Activated CD4-positive, alpha-beta T cell treated with anti-CD3 and anti-CD28 coated beads for 1 hour (primary cell): ENCODE measurements at places on chromosomes 2 and 18.
A peak's percentile ranks its signal among the peaks of the same experiment; 100 is the strongest.

- no peak for DNase-seq
Observed at GRCh38 chr2:218622606-218623365, 15.1 kb downstream of the PLCD4 start.

- no peak for DNase-seq
Observed at GRCh38 chr2:231646476-231646875, 53.8 kb downstream of the TEX44 start.

GRCh38 chr18:2513616-2514015 is 57.7 kb downstream of the METTL4 start:
- no peak for DNase-seq

DNA sequence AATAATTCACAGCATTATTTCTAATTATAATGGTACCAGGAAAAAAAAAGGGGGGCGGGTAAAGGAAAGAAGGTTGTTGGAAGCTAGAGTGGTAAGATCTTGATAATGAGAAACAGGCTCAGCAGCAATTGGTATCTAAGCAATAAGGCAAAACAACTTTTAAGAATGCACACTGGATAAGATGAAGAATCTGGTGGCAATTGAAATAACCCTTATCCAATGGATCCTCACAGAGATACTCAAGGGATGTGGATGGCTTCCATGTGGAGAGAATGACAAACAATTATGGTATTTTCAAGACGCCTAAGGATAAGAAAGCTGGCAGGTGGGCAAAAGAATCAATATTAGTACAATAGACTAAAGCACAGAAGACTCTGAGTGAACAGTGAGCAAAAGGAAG is 153.6 kb downstream of the UPP2 start:
- DNase-seq: no peak

DNA sequence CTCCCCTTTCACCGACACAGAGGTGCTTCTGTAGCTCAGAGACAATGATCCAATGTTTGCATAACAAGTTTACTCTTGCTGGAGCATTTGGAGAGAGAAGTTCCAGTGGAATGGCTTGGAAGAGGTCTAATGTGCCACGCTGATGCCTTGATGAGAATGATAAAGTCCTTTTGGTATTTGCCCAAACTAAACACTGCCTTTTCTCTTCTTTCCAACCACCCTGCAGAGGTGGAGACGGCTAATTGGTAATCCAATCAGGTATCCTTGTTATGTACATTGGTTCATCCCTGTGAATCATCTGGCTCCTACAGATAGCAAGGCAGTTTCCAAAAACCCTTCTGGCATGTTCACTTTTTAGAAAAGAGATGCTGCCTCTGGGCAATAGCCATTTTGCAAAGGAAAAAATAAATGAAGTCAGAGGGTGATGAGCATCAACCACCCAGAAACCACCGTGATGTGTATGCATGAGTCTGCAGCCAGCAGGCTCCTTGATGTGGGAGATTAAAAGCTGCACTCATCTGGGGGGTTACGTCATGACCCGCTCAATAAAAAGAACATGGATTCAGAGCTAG is 40.6 kb downstream of the KIAA2012 start:
- DNase-seq: no peak

DNA sequence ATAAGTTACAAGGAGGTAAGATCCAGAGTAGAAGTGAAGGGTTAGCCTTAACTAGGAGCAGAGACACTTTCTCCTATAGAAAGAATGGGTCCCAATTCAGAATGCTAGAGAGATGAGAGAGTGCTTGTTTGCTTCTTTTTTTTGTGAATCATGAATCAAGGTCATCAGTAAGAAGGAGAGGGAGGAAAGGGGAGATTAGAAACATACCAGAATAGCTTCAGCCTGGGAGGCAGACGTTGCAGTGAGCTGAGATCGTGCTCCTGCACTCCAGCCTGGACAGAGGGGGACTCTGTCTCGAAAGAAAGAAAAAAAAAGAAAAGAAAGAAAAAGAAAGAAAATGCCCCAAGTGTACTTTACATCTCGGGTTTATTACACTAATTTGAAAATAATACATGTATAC is 55.8 kb upstream of the SLC35F5 start:
- no peak for DNase-seq

DNA sequence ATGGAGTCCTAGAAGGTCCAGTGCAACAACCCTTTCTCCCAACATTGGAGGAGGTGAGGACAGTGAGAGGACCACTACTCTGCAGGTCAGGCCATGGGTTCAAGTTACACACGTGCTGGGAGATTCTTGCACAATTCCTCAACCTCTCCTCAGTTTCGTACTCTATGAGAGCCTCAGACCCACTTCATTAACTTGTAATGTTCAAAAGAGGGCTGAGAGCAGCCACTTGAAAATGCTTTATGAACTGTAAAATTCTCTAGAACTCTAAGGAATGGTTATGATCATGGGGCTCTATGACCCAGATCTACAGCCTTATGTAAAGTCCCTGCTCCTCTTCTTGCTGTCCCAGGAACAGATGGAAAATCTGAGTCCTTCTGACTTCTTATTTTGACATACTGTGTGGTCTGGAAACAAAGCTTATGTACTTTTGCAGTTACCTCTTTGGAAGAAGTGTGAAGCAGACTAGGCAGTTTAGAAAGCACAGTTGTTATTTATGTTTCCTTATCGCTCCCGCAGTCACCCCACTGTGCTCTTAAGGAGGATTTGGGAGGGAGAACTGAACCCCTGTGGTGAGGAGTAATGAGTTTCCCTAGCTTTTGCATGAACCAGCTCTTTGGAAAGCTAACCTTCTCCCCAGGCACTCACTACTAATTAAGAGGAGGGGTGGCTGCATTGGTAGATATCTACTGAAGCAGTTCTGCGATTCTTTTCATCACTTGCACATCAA is 296.6 kb downstream of the LRRTM1 start:
- DNase-seq: no peak

- peak; percentile 55 for DNase-seq
Observed at GRCh38 chr2:30239308-30239985, 8.1 kb downstream of the LBH start.

- DNase-seq: no peak
Observed at GRCh38 chr2:223148516-223148915, 96.5 kb downstream of the KCNE4 start.

DNA sequence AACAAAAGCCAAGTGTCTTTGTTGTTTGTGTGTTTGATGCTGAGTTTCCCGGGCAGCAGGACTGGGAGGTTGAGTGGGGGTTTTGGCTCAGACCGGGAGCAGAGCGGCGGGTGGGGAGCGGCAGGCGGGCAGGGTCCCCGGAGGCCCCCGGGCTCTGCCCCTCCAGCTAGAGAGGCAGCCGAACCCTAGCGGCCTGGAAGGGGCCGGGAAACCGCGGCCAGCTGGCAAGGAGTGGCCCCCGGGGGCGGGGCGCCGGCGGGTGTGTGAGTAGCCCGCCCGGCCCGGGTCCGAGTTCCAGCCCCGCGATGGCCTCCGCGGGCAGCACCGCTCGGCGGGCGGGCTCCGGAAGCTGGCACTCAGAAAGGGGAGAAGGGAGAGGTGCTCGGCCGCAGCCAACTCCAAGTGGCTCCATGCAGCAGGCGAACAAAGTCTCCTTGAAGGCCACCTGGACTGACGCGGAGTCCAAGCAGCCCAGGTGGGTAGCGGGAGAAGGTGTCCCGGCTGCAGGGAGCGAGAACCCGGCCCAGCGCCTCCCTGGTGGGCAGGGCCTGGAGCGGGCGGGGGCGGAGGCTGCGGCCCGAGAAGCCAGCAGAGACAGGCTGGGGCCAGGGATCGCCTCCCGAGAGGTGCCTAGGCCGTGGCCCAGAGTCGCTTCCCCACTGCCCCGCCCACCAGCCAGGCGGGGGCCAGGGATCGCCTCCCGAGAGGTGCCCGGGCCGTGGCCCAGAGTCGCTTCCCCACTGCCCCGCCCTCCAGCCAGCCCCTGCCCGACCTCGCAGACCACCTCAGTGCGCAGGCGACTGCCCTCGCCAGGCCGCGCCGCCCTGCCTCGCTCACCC is at the start of gene ANKRD53:
Gene ANKRD53, plus strand, starts transcription at position 290 of the 839 bp plus-strand sequence. Its CDS starts 16 bp downstream, at position 306.
- no peak for DNase-seq

- no peak for DNase-seq
Observed at GRCh38 chr2:39213015-39213414, 30.8 kb downstream of the CDKL4 start.

DNA sequence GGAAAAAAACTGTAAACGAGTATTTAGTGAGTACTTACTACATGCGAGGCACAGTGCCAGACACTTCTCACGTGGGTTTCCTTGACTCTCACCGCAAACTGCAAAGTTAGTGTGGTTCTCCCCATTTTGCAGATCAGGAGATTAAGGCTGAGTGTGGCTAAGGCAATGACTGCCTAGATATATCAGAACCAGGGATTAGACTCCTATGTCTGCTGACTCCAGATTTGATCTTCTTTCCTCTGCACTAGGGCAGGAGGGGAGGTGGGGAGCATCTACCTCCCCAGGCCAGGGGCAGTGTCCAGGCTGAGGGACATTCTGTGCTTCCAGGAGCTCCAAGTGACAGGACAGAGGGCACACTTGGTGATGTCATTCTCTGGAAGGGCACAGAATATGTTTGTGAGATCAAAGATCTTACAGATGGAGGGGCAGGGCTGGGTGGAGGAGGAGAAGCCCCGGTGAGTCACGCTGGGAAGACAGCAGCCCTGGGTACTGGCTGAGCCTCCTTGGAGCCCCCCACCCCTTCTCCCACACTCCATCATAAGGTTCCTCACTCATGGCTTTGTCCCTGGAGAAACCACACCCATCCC is 92.4 kb downstream of the RHOB start:
- DNase-seq: no peak

- no peak for DNase-seq
Observed at GRCh38 chr18:43001821-43002220, 113.7 kb downstream of the RIT2 start.

- DNase-seq: no peak
Observed at GRCh38 chr18:34809451-34810072, 99.5 kb downstream of the DTNA start.

DNA sequence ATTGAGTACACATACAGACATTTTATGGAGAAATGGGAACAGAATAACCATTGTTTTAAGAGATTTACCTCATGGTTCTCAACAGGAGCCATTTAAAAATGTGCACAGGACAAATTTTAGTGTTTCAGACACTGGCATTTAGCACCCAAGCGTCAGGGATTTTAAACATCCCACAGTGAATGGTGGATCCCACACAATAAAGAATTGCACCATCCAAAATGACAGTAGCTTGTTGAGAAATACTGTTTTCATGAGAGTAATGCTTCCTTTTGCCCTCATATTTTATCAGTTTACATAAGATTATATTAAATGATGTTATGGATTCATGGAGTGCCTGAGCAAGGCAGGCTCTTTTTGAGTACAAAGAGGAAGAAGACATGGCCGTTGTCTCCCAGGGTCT is 54.0 kb downstream of the MFSD6 start:
- no peak for DNase-seq

GRCh38 chr2:198321522-198322088 is 517.2 kb downstream of the PLCL1 start:
- DNase-seq: no peak

- DNase-seq: no peak
Observed at GRCh38 chr18:41042866-41043265, 912.2 kb upstream of the PIK3C3 start.

DNA sequence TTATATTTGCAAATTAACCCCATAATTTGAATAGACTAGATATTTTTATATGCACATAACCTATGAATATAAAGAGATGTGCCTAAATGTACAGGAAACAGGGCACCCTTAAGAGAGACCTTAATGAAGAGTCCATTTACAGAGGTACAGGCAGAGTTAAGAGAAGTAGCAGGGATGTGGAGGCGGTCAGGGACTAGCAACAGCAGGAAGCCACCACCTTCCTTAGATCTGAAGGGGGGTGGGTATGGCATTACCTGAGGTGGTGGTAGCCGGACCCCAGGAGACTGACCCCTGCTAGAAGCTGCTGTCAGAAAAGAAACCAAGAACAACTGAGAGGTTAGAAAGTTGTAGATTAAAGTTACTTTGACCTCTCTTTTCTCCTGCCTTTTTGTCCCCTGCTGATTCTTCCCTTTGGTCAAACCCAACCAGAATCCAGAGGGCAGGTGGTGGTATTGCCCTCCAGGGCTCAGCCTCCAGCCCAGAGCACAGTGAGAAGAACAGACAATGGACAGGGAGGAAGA is 24.9 kb upstream of the ATG16L1 start:
- DNase-seq: no peak

DNA sequence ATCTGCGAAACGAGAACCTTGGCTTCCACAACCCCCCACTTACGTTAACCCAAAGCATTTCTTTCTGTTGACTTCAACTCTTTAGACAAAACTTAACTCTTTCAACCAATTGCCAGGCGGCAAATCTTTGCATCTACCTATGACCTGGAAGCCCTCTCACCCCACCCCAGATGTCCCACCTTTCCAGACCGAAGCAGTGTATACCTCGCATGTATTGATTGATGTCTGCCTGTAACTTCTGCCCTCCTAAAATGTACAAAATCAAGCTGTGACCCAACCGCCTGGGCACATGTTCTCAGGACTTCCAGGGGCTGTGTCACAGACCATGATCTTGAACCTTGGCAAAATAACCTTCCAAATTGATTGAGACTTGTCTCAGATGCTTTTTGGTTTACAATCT is 12.3 kb downstream of the AQP12B start:
- no peak for DNase-seq

DNA sequence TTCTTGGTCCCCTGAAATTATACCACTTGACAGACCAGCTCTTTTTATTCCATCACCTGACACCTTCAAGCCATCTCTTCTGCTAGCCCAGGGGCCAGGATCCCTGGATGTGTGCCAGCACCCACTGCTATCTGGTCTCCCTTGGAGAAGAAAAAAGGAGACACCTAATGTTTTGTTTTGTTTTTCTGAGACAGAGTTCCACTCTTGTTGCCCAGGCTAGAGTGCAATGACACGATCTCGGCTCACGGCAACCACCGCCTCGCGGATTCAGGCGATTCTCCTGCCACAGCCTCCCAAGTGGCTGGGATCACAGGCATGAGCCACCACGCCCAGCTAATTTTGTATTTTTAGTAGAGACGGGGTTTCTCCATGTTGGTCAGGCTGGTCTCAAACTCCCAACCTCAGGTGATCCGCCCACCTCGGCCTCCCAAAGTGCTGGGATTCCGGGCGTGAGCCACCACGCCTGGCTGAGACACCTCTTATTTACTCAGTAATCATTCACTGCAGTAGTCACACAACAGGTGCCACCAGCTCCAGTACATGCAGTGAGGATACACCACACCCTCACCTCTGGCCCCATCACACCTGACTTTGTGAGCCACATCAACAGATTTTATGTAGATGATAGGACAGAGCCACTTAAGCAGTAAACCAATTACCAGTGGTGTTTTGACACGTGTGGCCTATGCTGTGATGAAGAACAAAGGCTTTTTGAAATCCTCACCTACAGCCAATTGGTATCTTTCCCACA is 42.8 kb upstream of the PCBP1 start:
- no peak for DNase-seq

GRCh38 chr2:109690822-109691541 is 76.8 kb downstream of the SOWAHC start:
- no peak for DNase-seq

DNA sequence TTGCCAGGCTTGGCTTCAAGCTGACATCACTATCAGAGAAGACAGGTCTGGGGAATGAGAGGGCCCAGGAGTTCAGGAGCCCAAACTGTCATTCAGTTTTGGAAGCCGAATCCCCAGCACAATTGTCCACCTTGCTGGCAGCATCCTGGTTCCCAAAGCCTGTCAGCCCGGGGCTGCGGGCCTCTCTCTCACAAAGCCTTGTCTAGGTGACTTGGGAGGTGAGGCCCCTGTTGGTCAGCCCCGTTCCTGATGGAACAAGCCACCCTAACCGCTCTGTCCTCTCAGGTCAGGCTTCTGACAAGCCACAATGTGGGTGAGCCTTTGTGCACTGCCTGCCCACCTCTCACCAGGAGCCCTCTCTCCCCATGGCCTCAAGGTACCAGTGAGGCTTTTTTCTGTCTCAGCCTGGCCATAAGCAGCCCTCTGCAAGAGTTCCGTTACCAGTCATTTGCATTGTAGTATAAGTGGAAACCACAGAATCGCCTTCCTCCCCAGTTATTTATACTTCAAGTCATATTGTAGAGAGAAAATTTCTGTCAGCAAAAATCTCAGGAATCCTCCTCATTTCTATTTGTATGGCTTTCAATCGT is 100.6 kb downstream of the MSH2 start:
- DNase-seq: no peak
